ENCODE measurements at places on chromosomes 16 and 17.

- no peak for DNase-seq
These were observed 270.0 kb upstream of the PSMD7 start for GRCh38 chr16:74026373-74027281.

GRCh38 chr16:50553731-50554360, 5.7 kb downstream of the NKD1 start:
- DNase-seq: no peak

DNA sequence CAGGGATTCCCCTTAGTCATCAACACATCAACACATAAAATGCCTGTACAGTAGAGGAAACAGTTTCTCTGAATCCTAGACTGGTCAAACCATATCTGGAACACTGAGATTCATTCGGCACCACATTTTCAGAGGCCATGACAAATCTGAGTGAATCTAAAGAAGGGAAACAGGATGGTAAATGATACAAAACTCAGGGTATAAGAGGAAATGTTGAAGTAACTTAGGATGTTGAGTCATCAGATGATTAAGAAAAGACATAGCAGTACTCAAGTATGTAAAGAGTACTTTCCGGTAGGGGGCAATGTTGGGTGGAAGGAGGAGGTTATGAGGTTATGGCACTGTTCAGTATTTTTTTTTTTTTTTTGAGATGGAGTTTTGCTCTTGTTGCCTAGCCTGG, 358.5 kb upstream of the PMFBP1 start:
- peak; percentile 61 for DNase-seq

- peak; percentile 100 for DNase-seq
These were observed 6.2 kb upstream of the DUSP14 start for GRCh38 chr17:37483311-37484039.

GRCh38 chr17:8994319-8994718, 27.0 kb upstream of the NTN1 start:
- peak; percentile 32 for DNase-seq

Measured in fibroblast of gingiva (primary cell).